ENCODE measurements at places on chromosomes 3 and 15.

- DNase-seq, result no peak
These were observed 42.9 kb downstream of the PARP15 start for GRCh38 chr3:122620399-122620798.

GRCh38 chr3:52302426-52303145, 13.5 kb upstream of the DNAH1 start:
- DNase-seq, result no peak

DNA sequence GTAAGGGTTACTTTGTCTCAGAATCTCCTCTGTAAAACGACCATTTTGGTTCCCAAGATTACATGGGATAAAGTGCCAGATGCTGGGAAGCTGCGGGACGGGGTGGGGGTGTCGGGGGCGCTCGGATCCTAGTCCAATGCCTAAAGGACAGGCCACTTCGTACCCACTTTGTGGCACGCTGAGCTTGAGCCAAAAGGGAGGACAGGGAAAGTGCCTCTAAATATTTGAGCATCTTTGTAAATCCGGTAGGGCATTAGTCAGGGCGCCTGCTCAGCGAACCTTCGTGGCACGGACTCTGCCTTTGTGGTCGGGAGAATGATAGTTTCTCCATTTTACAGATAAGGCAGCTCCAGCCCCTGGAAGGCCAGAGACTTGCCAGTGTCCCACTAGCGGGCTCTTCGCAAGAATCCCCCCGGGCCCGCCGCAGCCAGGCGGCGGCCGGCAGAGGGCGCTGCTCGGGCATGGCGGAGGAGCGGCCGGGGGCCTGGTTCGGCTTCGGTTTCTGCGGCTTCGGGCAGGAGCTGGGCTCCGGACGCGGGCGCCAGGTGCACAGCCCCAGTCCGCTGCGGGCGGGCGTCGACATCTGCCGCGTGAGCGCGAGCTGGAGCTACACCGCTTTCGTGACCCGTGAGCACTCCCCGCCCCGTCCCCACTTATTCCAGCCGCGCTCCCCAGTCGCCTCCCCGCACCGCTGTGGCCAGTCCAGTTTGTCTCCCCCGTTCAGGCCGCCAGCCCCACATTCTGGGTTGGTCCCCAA, 1.8 kb downstream of the RCCD1 start:
- no peak for DNase-seq

GRCh38 chr3:190644035-190644434, 130.2 kb downstream of the IL1RAP start:
- no peak for DNase-seq

- DNase-seq, result peak; percentile 81
These were observed 15.2 kb downstream of the PRICKLE2 start for GRCh38 chr3:64209866-64210621.

- no peak for DNase-seq
These were observed 311.0 kb downstream of the MCTP2 start for GRCh38 chr15:94542391-94542790.

GRCh38 chr15:83585601-83586335, 68.2 kb upstream of the ADAMTSL3 start:
- no peak for DNase-seq

- DNase-seq, result no peak
These were observed 136.2 kb downstream of the TNIK start for GRCh38 chr3:171323938-171324536.

- DNase-seq, result no peak
These were observed 74.9 kb upstream of the ZBED2 start for GRCh38 chr3:111669926-111670630.

- DNase-seq, result no peak
These were observed 38.8 kb downstream of the KLHL25 start for GRCh38 chr15:85755942-85756341.

- no peak for DNase-seq
These were observed 169.5 kb downstream of the CADPS start for GRCh38 chr3:62705721-62706120.

DNA sequence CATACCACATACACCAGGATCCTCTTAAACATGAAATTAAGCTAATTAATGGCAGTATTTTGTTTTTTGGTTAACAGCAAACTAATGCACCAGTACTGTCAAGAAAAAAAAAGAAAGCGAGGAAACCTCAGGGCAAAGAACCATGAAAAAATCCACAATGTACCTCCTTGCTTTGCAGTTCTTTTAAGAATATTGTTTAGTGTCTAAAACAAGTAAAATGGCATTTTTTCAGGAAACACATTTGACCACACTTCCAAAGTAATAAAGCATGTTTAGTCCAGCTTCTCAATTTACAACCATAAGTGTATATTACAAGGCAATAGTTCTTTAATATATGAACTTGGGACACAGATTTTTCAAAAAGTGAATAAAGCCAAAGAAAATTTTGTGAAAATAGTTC, 26.6 kb downstream of the AAGAB start:
- DNase-seq, result no peak

All from esophagus muscularis mucosa (tissue), 4 donors.